ENCODE measurements at places on chromosomes 3 and 15.

- DNase-seq, result no peak
Measured at GRCh38 chr3:56930706-56931105, 129.0 kb upstream of the ARHGEF3 start.

DNA sequence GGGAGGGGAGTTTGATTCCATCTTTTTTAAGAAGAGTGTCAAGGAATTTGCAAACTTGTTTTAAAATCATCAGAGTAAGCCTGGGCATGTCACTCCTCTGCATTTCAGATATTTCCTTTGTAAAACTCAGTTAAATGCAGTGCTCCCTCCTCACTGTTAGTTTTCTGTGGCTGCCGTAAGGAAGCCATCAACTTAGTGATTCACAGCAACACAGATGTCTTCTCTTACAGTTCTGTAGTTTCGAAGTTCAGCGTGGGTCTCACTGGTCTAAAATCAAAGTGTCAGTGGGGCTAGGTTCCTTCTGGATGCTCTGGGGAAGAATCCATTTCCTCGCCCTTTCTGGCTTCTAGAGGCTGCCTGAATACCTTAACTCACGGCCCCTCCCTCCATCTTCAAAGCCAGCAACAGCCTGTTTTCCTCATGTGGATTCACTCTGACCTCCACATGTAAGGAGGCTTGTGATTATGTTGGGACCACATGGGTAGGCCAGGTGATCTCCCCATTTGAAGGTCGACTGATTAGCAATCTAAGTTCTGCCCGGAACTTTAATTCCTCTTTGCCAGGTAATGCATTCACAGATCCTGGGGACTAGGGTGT lies 12.4 kb downstream of the ISG20 start:
- DNase-seq, result no peak

DNA sequence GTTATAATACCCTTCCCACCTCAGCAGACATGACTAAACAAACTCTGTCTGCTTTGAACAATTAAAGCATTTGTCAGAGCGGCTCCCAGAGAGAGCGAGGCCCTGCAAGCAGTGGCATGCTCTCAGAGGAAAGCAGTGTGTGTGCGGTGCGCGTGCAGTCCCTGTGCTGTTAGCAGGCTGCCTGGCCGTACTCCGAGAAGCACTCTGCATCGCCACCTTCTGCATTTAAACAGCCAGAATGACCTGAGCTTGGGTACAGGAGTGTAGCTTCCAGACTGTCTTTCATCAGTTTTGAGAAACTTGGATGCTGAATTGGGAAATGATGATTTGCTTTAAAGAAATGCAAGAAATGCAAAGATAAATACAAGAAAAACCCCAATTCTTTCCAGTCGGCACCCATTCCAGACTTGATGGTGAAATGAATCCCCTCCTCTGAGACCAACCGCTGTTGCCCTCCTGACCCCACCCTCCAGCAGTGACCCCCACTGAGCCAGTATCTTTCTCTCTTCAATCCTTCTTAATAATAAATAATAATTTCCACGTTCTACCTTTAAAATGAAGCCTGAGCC lies 113.5 kb downstream of the VGLL4 start:
- no peak for DNase-seq

- peak; percentile 7 for DNase-seq
Measured at GRCh38 chr15:43218908-43219706, 1.7 kb downstream of the EPB42 start.

DNA sequence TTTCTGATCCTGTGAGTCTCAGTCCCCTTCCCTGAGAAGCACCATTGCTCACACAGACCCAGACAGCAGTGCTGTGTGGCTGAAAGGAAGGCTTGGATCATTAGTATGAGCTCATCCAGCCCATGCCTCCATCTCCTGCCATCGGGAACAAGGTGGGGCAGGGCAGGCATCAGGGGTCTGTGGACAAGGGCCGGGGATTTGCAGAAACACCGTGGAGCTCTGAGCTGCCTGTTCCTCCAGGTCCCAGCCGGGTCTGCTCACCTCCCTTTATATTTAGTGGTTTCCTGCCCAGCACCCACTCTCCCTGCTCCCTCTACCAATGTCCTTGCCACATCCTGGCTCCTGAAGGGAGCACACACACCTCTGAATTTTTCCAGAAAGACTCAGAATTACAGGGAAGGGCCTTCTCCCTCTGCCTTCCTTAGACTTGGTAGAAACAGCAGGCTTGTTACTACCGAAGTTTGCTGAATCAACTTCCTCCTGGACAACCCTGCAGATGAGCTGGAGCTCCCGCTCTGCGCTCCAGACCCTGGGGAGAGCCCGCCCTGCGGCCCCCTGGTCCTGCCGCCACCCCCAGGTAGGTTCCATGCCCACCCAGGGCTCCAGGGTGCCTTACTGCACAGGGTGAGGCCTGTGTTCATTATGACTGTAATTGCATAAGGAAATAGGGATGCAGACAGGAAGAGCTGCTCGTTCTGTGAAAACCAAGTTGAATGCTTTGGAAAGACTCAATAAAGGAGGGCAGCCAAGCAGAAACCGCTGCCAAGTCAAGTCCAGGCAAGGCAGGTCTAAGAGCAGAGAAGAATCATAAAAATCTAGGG lies 128.1 kb downstream of the NSMCE3 start:
- DNase-seq, result no peak

DNA sequence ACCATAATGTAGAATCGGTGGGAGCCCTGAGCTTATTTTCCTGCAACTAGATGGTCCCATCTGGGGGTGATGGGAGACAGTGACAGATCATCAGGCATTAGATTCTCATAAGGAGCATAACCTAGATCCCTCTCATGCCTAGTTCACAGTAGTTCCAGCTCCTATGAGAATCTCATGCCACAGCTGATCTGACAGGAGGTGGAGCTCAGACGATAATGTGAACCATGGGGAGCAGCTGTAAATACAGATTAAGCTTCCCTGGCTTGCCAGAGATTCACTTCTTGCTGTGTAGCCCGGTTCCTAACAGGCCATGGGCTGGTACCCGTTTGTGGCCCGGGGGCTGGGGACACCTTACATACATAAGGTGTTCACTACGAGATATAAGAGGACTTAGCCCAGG lies 67.5 kb upstream of the LRRFIP2 start:
- DNase-seq, result no peak

- no peak for DNase-seq
Measured at GRCh38 chr15:81311752-81312464, 12.0 kb downstream of the STARD5 start.

- DNase-seq, result no peak
Measured at GRCh38 chr3:136885357-136886213, 23.6 kb downstream of the NCK1 start.

DNA sequence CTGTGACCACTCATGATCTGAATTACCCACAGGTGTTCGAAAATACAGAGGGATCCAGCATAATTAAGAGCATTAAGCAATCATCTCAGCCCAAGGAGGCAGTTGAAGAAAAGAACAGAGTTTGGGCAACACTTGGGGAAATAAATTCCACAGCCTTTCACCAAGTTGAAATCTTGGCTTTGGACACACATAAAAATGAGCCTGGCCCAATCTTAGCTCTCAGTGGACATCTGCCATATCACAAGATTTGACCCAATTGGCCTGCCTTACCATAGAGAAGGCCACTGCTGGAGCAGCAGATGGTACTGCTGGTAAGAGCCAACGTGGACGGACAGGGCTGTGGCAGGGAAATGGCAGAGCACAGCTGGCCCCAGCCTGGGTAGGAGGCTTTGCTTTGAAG lies 13.0 kb downstream of the FOXP1 start:
- DNase-seq, result no peak

DNA sequence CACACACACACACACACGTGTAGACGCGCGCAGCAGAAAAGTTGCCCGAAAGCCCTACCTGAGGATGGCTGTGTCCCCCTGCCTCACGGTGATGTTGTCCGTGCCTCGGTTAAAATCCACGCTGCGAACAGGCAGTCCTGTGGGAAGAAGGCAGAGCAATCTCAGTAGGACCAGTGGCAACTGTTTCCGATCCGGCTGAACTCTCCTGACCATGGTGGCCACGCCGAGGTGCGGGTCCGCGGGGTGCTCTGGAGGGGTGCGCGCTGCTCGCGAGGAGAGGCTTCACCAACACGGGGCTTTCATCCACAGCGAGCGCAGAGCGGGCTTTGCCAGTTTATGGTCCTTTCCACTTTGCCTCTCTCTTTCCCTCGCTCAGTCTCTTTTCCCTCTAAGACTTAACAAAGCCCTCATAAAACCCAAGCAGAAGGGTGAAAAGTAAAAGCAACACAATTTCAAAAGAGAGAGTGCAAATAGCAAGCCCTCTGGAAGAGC lies 422 bp downstream of the LSAMP start:
- no peak for DNase-seq

- DNase-seq, result no peak
Measured at GRCh38 chr15:72197041-72197459, 537 bp downstream of the GRAMD2A start.

DNA sequence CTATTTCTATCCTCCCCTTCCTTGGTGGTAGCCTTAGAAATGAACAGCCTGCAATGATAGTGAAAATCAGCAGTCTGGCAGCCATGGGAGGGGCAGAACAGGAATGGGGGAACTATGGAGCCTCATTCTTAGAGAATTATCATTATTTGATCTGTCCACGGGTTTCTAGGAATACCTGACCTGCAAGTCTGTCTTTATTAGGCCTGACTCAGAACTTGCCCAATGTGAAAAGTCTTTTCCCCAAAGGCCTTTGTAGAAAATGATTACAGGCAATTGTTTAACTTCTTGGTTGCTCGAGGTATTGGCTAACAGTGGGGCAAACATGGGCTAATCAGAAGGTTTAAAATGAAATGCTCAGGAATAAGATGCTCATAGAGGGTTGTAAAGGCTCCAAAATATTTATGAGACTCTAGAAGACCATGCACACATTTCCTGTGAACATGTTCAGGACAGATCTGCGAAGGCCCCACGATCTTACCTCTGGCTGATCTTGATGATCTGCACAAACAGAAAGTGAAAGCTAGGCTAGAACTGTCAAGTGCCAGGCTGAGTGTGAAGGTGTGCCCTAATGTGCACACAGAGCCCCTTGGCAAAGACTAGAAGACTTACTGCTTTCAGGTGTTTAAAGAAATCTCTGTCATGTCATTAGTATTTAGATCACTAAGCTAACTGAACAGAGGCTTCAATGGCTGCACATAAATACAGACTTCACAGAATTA lies 39.6 kb upstream of the LAMP3 start:
- no peak for DNase-seq

- no peak for DNase-seq
Measured at GRCh38 chr15:101162701-101163483, 89.0 kb downstream of the CHSY1 start.

GRCh38 chr3:197456261-197457091 lies 99.3 kb downstream of the BDH1 start:
- DNase-seq, result peak; percentile 36

- DNase-seq, result no peak
Measured at GRCh38 chr3:98440283-98440682, 22.7 kb upstream of the OR5K1 start.

DNA sequence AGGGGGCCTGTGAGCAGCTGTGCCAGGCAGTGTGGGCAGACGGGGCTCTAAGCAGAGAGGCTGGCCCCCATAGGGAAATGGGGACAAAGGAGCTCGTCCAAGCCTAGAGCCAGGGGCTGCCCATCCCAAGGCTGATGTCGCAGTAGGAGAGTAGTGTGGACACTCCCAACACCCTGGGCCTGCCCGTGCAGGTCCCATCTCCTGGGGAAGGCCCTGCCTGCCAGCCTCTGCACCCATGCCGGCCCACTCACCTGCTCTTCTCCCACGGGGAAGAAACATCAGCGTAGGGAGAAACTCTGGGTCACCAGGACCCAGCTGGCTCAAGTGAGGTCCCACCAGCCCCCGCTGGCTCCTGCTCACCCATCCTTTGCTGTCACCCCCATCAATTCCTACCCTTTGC lies 10.7 kb upstream of the DUSP7 start:
- no peak for DNase-seq

DNA sequence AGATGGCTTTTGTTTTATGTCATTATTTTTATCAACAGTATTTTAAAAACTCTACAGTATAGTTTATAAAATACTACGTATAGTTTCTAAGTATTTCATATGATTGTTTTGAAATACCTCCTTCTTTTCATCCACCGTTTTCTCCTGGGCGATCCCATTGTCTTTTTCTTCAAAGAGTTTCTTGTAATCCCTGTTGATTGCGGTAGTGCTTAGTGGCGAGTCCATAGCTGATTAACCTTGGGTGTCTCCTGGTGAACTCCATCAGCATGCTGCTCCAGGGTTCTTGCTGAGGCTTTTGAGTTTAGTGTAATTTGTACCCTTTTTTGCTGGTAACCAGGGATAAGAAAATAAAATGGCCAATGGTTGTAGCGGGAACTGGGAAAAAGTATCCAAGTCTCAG lies 3.6 kb downstream of the PIAS1 start:
- no peak for DNase-seq

DNA sequence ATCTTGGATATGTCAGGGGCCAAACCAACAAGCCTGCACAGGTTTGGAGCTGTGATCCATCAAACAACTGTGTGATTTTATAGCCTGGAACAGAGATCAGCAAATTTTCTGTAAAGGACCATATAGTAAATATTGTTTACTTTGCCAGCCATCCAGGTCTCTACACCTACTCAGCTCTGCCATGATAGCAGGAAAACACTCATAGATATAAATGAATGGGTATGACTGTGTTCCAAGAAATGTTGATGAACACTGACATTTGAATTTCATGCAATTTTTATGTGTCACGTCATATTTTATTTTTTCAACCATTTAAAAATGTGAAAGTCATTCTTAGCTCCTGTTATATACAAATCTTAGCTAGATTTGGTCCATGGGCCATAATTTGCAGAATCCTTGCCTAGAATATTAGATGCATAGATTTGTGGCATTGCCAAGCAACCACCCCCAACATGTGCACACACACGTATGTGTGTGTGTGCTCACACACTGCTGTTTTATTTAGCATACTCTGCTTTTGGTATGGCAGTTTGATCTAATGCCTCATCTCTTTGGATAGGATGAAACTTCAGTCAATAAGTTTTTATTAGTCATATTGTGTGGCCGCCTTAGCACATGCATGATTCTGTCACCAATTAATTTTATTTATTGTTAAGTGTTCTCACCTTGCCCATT lies 6.4 kb downstream of the ATXN7 start:
- DNase-seq, result no peak

DNA sequence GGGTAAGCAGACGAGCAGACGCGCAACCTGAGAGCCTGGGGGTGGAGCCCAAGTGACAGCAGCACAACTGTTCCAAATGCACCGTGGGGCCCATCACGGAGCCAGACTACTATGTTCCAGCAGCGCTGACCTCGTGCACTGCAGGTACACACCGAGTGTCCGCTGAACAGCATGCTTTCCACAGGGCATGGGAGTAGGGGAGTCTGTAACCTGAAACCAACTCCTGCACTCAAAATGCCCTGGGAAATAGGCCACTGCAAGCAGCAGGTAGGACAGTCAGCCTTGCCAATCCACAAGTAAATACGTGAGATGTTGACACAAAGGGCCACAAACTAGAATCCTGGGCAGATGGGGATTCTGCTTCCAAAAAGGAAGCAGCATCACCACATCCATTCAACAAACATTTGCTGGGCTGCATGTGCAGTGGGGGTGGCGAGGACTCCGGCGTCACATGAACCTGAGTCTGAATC lies 73.9 kb downstream of the TBC1D2B start:
- no peak for DNase-seq

- DNase-seq, result no peak
Measured at GRCh38 chr15:50830477-50831354, 65.2 kb upstream of the SPPL2A start.
